ENCODE measurements at places on chromosomes 13 and 19.

DNA sequence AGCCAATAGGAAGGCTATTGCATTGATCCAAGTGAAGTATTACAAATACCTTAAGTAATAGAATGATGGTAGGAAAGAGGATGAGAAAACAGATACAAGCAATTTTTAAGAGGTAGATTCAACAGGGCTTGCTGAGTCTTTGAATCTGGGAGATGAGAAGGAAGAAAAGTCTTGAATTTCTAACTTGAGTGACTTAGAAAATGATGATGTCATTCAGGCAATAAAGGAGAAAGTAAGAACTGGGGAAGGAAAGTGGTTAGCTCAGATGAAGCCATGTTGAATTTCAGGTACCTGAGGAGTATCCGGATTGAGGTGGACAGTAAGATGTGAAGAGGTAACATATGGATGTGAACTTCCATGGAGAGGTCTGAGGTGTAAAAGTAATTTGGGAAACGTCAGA lies 15.5 kb upstream of the FRY start:
- no peak for DNase-seq

DNA sequence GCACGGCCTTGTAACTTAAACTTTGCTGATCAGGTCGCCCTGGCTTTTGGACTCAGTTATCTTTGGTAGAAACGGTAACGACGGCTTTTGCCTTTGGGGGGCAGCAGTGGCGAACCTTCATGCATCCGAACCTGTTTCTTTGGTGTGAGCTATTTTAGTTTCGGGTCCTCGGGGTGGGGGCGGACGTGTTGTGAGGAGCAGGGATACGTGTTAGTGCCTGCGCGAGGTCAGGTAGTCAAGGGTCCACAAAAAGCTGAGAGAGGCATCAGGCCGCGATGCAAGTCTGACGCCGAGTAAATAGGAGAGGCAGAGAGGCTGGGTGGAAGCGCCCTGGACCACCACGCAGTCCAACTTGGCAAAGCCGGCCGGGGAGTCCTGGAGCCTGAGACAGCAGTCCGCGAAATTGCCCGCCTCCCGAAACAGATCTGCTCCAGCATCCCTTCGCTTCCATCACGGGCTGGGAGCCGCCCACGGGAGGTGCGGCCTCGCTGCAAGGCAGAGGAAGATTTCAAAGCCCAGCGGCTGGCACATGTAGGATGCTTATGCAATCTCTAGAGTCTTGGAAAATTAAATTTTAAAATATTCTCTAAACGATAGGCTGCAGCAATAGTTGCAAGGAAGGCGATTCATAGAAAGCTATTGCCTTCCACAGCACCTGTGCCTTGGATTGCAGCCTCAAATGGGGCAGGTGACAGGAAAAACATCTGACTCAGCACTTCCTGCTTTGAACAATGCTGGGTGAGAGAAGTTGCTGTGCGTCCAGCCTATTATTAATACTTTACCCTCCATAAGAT lies 4.6 kb upstream of the TPP2 start:
- DNase-seq, result peak; percentile 91

DNA sequence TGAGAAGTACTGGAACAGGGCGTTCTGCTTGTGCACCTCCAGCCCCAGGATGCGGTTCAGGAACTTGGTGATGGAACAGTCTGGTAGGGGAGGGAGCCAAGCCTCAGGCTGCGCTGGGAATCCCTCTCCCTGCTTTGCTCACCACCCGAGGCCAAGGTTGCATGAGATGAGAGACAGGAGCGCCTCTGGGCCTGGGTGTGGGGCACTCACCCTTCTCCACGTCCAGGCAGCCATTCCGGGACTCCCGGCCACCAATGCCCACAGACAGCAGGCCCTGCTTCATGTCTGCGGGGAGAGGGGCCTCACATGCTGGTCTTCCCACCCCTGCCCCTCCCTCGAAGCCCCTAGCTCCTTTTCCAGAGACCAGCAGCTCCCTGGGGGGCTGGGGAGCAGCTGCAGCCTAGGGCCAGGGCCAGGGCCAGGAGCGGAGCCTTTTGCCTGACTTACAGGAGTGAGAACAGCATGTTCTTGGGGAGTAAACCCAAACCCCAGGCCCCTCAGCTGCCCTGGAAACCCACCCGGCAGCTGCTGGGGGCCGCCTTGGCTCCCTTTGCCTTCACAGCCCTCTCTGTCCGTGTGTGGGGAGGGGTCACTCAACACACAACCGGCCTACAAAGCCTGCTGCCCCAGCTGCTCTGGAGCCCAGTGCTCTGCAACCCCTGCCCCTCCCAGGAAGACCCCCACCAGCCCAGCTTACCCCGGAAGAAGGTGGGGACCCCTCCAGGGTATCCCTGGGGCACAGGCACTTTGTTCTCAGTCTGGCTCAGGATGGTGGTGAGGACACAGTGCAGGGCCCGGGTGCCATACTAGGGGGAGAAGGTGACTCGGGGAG lies 7.2 kb downstream of the GPX4 start:
- DNase-seq, result peak; percentile 72

DNA sequence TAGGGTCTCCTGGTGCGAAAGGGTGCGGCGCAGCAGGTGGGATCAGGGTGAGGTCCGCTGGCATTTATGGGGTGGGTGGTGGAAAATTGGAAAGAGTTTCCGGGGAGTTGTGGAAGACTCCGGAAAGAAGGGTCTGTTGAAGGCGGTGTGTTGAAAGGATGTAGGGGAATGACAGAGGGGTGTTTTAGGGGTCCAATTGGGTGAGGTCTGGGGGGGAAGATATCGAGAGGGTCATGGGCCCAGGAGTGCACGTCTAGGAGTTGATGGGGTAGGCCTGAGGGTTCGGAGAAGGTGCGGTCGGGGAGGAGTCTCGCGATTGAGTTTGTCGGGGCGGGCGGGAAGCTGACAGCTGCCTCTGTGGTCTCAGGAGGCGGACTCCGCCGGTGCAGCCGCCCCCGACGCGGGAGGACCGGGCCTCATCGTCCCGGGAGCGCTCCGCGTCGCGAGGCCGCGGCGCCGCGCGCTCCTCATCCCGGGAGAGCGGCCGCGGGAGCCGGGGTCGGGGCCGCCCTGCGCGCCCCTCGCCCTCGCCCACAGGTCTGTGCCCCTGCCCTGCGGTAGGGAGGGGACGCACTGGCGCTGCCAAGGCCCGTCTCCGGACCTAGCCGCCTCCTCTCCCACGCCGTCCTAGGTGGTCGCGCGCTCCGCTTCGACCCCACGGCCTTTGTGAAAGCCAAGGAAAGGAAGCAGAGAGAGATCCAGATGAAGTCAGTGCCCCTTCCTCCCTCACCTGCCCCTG lies 7.0 kb downstream of the PGLYRP1 start:
- DNase-seq, result no peak

DNA sequence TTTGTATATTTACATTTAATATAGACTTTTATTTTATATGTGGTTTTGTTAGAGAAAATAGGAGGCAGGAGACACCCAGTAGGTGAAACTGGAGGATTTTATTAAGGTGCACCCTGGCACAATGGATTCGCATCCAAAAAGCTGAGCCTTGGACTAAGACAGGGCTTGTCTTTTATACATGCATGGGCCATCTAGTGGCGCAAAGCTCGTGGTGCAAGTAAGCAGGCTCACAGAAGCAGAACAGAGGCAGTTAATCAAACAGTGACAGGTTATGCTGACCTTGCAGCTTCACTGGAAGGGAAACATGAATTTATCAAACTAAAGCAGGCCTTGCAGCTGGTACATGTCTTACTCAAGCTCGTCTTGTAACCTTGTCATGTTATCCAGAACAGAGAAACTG lies 58.8 kb upstream of the ZNF681 start:
- no peak for DNase-seq

DNA sequence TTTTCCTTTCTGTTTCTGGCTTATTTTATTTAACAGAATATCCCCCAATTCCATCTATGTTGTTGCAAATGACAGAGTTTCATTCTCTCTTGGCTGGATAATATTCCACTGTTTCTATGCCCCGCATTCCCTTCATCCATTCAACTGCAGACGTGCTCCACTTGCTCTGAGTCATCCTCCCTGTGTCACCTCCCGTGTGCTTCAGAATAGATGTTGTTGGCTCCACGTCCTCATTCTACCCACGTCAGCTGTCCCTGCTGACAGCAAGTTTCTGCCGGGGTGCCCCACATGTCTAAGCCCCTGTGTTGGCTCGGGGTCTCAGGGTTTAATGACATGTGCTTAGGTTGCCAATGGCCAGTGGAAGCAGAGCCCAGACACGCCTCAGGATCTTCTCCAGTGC lies 1041.0 kb downstream of the UQCRFS1 start:
- DNase-seq, result no peak

- no peak for DNase-seq
Measured at GRCh38 chr13:91242652-91243051, 104.8 kb upstream of the MIR17HG start.

GRCh38 chr13:88459331-88459730 lies 788.2 kb downstream of the SLITRK5 start:
- DNase-seq, result peak; percentile 21

DNA sequence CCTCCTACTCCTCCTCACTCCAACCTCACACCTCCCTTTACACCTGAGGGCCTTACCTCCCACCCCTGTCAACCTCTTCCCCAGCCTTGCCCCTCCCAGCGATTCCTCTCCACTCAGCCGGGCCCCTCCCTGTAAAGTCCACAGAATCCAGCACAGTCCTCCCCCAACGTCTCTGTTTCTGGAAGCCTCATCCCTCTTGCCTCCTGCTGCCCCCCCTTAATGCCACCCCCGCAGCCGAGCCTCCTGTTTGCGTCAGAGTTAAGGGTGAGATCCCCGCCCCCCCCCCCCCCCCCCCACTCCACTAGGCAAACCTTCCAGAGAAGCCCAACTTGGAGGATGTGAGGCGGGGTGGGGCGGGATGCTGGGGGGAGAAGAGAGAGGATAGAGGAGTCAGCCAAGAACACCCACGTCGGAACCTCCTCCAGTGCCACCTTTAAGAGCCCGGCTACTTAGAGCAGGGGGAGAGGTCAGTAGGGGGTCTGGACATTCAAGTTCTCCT lies 2.1 kb downstream of the UNC13A start:
- DNase-seq, result no peak
